Uterus (tissue), 4 donors: ENCODE measurements at places on chromosomes 13 and 19. TPM values are rescaled to one million over a fixed set of nuclear protein-coding genes. Genes with fewer than 3 reads are reported as not detected.

Gene ATF5
- not detected for total RNA-seq

Gene AMER2
- total RNA-seq: not detected

Gene WASF3
- total RNA-seq: 37.5 TPM

Gene CEBPA
- total RNA-seq: 5.3 TPM

Gene APC2
- total RNA-seq: 0.77 TPM

GRCh38 chr13:34357435-34358232 lies 539.7 kb downstream of the RFC3 start:
- no peak for DNase-seq

- DNase-seq: no peak
Measured at GRCh38 chr13:110492679-110493593, 68.6 kb downstream of the RAB20 start.

DNA sequence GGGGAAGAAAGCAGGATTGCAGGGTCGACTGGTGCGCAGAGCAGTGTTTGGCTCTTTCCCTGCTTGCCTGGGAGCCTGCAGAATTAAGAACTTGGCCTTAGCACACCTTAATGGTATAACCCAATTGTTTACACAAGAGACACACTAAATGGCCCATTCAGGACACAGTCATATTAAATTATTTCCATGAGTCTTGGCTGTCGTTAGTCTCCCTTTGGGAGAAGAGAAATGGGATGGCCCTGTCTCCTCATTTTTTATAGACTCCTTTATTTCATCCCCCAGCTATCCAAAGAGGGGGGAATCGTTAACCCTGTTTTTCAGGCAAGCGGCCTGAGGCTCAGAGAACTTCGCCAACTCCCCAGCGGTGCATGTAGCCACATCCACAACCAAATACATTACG lies 282.5 kb downstream of the SUCLA2 start:
- DNase-seq: no peak

GRCh38 chr19:46298479-46299003 lies 1.7 kb downstream of the HIF3A start:
- no peak for DNase-seq

DNA sequence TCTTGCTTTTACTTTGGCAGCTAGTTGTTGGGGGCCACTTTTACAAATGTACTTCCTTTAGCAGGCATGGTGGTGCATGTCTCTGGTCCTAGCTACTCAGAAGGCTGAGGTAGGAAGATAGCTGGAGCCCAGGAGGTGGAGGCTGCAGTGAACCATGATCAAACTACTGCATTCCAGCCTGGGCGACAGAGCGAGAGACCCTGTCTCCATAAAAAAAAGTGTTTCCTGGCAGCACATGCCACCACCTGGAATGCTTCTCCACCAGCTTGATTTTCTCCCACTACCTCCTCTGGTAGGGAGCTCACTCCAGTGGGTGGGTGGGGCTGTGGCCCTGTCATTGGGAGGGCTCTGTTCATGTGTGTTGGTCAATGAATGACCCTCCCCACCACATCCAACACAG lies 12.5 kb downstream of the FZR1 start:
- DNase-seq: no peak

GRCh38 chr13:92414851-92415250 lies 811.8 kb upstream of the GPC6 start:
- DNase-seq: no peak

- no peak for DNase-seq
Measured at GRCh38 chr13:24165746-24166145, 5.2 kb downstream of the SPATA13 start.

- DNase-seq: peak; percentile 92
Measured at GRCh38 chr13:26221721-26222519, at the start of gene RNF6. Gene RNF6 (minus strand): TSS chr13:26222314. CDS start chr13:26219649, 2,665 bp downstream.

GRCh38 chr13:110524541-110525257 lies 36.8 kb downstream of the RAB20 start:
- no peak for DNase-seq

DNA sequence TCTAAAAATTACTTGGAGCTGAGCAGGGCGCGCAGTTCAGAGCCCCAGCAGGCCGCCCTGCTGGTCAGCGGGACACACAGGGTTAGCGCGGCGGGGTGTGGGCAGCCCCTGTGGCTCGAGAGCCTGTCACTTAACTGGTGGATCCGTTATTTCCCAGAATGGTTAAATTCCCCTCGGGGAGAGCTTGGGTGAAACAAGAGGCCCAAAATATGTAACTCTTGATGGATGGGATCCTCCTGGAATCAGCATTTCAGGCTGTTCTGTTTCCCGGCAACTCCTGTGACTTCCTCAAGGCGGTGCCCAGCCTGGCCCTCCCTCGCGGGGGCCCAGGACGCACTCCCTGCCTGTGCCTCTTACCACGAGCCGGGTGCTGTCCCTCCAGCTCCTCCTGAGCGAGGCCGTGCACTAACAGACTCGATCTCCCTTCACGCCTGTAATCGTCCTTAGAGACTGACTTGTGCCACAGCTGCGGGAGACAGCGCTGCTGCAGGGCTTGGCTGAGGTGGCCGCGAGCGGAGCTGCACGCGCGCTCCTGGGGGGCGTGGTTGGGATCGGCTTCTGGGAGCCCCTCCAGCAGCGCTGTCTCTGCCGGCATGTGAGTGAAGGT lies 9.7 kb downstream of the PTBP1 start:
- no peak for DNase-seq

DNA sequence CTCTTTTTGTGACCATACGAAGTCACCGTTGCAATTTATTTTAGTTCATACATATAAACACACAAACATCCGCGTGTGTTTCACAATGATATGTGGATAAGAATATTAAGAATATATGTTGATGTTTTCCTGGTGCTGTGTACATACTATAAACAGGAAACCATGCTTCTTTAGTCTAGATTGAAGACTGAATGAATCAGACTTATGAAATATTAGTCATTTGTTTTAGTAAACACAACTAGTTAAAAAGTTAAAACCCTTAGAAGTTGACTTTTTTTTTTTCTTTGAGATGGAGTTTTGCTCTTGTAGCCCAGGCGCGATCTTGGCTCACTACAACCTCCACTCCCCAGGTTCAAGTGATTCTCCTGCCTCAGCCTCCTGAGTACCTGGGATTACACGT lies 257.7 kb downstream of the DACH1 start:
- no peak for DNase-seq

GRCh38 chr19:8335343-8336071 lies 7.6 kb downstream of the KANK3 start:
- no peak for DNase-seq

DNA sequence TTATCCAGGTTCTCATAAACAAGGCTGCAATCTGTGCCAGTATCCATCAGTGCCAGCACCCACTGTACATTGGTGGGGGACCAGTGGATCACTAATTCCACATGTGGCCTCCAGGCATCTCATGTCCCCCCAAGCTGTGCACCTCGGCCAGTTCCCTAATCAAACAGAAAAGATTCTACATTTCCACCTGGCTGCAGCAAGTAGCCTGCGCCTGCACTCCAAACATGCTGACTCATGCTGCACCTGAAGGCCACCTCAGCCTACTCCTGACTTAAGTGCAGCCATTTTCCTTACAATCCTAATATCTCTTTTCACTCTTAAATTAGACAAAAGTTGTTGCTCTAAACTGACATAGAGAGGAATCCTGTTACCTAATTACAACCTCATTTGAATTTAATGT lies 729.4 kb upstream of the MIR17HG start:
- no peak for DNase-seq

DNA sequence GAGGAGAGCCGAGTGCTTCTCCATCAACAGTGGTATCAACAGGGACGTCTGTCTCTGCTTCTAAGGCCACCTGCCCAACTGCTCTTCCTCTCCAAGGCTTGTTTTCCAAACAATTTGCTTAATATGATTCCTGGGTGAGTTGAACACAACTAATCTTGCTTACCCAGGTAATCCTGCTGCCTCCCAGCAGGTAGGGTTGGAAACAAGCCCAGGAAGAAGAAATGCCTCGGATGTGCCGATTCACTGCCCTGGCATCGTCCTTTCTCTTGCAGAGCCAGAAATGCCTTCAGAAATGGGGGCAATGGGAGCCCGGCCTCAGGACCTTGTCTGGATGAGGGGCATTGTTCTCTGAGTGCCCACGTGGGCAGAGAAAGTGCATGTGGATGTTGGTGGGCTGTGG lies 51.9 kb upstream of the C1QTNF9B start:
- DNase-seq: no peak

- no peak for DNase-seq
Measured at GRCh38 chr13:60689076-60689475, 292.1 kb downstream of the TDRD3 start.
